H9 (cell line): ENCODE measurements at places on chromosomes 1 and 21.

DNA sequence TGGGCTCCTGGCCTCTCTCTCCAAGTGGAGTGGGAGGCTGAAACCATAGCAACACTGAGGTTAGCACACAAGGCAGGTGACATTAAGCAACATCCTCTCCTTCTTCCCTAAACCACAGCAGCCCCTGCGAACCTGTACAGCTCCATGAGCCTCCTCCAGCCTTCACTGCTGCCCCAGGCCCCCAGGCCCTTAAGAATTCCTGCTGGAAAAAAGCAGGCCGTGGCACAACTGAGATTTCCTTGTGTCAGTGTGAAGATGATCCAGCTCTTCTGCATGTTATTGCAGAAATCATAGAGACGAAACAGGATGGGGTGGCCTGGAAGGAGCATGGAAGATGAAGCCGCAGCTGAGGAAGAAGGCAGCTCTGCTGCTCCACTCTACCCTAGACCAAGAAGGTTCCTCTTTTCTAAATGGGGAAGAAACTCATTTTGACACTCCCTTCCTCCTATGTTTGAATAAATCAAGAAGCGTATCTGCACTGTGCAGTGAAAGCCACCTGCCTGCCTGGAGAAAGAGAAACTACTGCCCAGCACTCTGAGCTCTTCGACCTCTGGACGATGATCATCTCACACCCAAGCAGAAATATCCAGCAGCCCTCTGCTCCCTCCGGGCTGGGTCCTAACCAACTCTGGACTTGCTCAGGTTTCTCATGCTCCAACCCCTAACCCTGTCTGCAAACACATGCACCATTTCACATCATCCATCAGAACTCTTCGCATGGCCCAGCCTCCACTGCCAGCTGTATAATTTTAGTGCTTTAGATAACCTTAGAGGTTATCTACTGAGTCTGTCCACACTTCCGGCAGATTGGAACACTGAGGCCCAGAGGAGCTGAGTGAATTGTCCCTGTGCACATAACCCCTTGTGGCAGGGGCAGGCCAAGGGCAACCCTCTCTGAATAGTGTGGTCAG, 20.7 kb downstream of the SH3BP5L start:
- no peak for DNase-seq

GRCh38 chr1:18554597-18554996, 73.9 kb downstream of the KLHDC7A start:
- no peak for DNase-seq

DNA sequence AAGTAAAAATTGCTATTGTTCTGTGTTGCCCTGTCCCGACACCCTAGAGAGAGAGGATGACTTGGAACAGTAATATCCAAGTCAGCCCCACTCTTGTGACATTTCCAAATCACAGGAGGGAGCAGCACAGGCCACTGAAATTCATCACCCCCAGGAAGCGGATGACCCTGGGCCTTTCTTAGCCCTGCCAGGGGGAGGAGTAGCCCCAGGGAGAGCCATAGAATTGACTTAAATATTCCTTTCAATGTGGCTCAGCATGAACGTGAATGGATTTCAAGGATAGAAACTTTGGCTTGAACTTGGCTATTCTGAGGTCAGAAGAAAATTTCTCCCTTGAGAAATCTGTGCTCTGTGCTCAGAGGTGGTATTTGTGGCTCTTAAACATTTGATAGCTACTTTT, 80.6 kb downstream of the CENPF start:
- DNase-seq = peak; percentile 72

GRCh38 chr1:210770396-210770984, 363.5 kb downstream of the KCNH1 start:
- no peak for DNase-seq

- DNase-seq = no peak
Measured at GRCh38 chr21:28805885-28806284, 186.8 kb downstream of the LTN1 start.

- no peak for DNase-seq
Measured at GRCh38 chr21:43880111-43880985, 15.3 kb downstream of the AGPAT3 start.

GRCh38 chr1:7688659-7689058, 82.4 kb upstream of the VAMP3 start:
- DNase-seq = no peak

GRCh38 chr1:25599969-25600610, 16.5 kb upstream of the MAN1C1 start:
- DNase-seq = no peak

GRCh38 chr1:46302641-46303037, 777 bp downstream of the LRRC41 start:
- DNase-seq = no peak

DNA sequence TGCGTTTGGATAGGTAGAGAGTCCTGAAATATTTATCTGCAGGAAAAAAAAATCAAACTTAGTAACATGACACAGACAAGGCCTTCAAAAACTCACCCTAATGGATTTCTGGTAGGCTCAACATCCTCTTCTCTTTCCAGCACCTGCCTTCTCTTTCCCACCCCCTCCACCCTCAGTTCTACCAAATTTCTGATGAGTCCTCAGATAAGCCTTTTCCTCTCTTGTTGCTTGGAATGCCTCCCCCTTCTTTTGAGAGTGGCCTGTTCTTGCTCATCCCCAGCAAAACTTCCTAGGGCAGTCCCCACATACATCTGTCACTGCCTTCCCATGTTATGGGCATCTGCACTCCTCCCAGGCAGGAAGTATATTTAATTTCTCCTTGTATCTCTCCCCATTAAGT, 7.6 kb upstream of the LBR start:
- DNase-seq = no peak

GRCh38 chr1:197439708-197440280, 171.7 kb downstream of the CRB1 start:
- DNase-seq = no peak

DNA sequence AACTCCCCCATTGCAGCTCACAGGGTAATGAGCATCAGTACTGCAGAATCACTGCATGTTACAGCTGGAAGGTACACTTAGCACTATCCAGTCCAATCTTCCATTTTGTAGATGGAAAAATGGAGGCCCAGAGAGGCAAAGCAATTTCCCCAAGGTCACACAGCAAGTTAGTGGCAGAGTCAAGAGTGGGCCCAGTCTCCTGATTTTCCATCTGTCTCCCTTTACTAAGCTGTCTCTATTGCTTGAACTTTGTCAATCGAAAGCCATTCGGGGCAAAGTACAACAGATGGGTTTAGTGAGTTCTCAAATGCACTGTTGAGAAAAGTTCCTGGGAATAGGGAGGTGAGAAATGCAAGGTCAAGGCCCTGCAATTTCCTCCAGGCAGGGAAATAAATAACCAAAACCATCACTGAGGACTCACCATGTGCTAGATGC, 50.4 kb upstream of the IFFO2 start:
- DNase-seq = no peak

DNA sequence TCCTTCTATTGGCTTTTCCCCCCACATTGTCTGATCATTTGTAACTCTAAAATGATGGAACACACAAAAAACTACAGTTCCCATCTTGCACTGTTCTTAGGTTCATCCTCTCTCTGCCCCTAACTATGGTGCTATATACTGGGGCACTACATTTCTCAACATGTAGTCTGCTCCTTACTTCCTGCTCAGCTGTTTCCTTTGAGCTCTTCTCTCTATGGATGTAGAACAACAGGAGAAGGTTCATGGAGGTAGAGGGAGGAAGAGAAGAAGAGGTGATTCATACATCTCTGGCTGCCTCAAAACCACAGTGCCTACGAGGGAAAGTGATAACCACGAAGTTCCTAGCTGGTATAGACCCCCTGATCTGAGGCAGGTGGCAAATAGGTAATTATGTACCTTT, 7.0 kb upstream of the C1orf146 start:
- no peak for DNase-seq

- no peak for DNase-seq
Measured at GRCh38 chr1:26848941-26849774, 13.8 kb upstream of the SFN start.

DNA sequence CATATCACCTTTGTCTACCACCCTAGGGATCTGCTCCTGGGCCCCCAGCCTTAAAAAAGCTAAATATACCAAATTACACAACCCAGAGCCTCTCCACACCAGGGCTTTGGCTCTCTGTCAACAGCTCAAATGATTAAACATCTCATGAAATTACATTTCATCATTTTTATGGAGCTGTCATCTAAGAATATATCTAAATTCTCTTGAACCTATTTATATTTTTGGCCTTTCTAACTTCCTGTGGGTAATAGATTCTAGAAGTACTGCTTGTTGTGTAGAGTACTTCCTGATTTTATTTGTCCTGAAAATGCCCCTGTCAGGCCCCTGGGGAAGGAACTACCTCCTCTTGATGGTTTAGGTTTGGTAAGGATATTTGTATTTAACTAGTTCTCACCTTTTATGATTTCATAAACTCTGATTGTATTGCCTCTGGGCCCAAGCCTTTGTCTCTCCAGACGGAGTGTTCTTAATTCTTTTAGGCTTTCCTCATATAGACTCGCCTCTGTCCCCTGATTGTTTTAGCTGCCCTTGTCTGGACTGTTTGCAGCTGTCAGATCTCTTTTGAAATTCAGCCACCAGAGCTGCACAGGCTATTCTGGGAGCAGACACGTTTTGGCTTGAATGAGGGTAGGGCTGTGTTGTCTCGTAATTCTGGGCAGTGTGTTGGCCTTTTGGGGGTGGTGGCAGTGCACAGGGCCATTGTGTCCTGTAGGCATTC, 16.6 kb downstream of the MYOG start:
- no peak for DNase-seq

DNA sequence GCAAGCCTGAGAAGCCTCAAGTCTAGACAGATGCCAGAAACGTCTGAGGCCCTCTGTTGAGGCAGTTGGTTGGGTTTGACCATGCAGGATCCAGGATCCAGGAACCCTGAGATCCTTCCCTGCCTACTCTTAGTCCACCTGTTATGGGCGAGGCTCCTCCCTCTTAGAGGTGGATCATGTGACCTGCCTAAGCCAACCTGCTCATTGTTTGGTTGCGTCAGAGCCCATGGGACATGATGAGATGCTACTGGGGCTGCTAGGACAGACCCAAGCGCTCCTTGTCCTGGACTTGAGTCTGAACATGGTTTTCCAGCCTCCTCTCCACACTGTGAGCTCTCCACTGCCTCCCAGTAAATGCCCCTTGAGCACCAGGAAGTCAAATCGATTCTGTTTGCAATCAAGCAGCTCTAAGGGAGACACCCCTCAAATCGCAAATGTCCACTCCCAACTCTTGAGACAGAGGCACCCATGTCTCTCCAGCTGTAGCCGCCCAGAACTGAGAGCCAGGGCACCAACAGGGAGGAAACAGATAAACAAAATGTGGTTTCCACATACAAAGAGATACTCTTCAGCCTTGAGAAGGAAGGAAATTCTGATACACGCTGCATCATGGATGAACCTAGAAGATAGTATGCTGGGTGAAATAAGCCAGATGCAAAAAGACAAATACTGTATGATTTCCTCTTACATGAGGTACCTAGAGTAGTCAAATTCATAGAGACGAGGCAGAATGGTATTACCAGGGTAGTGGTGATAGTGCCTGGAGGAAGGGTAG, 31.7 kb upstream of the WNT4 start:
- DNase-seq = no peak

DNA sequence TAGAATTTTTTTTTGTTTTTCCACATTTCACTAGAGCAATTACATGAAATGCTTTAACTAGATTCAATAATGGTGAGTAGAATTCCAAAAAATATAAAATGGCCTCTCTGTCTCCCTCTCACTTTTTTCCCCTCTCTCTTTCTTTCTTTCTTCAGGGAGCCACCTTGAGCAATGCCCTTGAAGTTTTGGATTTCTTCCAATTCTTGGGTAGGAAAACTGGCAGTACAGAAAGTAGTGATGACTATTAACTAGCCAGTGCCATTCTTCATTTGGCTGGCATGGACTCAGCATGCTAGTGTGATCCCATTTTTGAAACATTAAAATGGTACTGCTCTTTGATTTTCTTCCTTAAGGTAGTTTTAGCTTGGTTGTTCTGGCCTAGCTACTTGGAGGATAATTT, 4.5 kb upstream of the FNBP1L start:
- DNase-seq = no peak

DNA sequence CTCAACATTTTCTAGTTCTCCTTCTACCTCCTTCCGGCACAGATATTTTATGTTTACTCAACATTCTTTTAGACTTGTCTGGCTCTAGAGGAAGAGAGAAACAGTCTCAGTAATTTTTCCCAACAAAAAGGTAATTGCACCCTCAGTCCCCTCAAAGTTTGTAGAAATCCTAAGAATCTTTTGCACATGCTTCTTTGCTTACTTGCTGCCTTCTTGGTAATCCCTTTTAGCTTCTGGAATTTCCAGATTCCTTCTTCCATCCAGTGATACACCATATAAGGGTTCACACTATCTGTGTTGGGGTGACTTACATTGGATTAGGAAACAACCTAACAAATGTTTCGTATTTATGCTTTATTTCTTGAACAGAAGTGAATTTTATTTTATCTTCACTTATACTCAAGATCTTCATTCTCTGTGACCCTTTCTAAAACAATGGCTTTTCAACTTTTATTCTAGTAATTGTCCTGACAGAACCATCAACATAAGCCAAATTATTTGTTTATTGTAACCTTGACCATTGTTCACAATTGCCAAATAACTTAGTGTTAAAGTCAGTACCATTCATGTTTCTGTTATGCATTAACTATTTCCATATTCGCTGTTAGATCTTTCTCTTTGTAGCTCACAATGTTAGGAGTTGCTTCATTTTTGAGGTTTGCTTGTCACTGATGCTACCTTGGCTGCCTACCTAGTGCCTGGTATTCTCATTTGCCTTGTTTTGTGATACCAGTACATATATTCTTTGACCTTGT, 238.1 kb downstream of the HMCN1 start:
- no peak for DNase-seq

DNA sequence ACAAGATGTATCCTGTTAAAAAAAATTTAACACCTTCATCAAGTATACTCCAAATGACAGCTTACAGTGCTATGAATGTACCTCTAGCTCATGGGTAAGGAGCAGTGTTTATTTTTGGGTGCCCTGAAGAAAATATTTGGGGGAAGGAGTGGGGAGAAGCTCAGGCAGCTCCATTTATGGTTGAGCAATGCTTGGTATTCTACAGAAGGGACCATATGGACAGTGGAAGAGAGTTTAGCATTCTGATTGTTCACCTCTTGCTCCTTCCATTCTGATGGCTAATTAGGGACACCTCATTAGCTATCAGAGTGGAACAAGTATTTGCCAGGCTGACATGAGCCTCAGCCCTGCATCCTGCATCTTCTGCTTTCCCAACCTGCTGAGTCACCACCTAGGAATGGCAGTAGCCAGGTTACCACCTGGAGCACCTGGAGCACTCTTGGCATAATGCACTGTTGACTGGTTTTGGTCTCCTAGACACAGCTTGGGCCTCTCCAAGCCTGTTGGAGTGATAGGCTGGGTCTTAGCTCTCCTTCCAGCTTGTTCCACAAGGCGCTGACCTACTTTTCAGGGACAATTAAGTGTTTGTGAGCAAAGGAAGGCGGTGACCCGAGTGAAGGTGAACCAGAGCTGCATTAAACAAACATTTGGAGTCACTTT, 62.0 kb upstream of the MACF1 start:
- DNase-seq = peak; percentile 80

GRCh38 chr1:213381572-213382084, 330.6 kb downstream of the RPS6KC1 start:
- DNase-seq = no peak

DNA sequence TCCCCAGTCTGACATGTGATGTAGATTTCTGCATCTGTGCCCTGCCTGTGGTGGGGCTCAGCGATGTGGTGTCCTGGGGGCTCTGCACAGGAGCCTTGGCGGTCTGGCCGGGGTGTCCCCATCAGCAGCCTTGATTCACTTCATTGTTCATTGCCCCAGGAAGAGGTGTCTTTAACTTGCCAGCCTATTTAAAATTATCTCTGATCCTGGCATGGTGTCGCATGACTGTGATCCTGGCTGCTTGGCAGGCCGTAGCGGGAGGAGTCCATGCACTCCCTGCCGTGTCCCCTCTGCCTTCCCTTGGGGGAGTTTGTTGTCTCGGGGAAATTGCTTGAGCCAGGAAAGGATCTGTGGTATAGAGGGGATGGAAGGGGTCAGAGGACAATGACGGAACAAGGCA, 59.9 kb downstream of the TRIM11 start:
- no peak for DNase-seq
